ENCODE measurements at places on chromosomes 5 and 9.

DNA sequence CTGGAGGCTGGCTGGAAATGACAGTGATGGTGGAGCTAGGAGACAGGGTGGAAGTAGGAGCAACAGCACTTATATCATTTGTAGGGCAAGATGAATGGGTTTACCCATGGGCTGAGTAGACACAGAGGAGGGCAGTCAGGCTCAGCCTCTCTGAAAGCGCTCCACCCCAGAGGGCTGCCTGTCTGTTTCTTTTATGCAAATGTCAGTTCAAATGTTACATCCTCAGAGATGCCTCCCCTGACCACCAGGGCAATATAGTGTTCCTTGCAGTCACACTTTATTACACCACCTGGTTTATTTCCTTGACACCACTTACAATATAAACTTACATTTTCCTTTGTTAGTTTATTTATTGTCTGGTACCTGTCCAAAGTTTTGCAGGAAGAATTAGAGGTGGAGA, 159.5 kb upstream of the IL12B start:
- no peak for DNase-seq

DNA sequence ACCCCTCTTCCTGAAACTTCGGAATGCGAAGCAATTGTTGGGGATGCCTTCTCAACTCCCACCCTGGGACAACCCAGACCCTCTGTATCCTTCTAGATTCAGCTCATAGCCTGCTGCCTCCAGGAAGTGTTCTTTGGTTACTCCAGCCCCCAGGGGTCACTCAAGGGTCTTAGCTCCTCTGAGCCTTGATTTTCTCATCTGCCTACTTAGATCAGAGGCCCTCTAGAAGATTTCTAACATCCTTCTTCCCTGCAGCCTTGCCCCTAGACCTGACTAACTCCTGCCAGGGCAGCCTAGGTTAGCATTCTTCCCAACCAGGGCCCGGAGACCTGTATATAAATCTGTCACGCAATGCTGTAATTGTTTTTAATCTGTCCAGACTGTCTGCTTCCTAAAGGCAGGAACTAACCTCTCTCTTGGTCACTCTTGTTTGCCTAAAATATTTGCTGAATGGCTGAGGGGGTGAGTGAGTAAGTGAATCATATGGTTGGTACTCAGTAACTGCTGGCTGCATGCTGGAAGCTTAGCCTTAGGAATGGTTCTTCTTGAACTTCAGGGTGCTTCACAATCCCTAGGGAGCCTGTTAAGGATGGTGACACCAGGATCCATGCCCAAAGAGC, 8.2 kb downstream of the GALNT10 start:
- no peak for DNase-seq

DNA sequence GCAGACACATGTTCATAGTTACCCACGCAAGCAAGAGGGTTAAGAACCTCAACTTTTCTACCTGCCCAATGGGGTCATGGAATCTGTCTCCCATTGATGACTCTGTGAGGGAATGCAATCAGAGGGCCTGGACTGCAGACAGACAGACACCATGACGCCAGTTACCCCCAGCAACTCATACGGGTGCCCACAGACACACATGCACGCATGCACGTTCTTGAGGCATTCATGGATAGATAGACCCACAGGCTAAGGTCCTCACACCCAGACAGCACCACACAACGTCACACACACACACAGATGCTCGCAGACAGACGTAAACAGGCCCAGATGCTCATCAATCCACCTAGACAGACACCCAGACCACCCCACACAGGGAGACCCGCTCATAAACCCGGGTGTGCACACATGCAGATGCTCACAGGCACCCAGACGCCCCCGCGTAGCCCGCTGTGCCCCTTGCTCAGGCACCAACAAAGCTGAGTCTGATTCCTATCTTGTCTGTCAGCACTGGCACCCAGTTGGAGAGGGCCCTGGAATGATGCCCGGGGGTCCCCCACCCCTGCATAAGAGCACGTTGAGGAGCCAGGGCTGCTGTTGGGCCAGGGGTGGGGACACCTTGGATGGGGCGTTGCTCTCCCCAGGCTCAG, 23.6 kb downstream of the LHX2 start:
- DNase-seq, result no peak

DNA sequence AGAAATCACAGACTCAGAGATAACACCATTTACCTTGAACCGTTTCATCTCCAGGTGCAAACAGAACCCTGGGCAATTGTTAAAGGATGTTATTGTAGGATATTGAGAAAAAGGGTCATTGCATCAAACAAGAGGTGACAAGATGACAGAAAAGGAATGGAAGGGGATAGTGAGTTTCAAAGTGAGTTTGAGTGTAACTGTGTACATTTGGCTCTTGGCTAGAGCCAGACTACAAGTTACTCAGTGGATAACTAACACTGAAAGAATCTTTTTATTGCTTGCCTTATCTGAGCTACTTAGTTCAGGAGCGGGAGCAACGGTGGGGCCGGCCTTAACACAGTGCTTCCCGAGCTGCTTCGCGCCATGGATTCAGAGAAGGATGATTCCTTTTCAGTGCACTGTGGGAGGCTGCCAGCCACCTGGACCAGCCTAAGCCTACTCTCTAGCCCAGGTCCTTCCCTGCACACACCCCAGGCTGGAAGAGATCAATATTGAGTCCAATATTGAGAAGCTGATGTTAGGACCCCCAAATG, 193.4 kb downstream of the ATPSCKMT start:
- no peak for DNase-seq

- DNase-seq, result no peak
Observed at GRCh38 chr9:113964495-113965170, 88.5 kb downstream of the ZNF618 start.

- no peak for DNase-seq
Observed at GRCh38 chr5:81852291-81853029, 101.6 kb upstream of the SSBP2 start.

DNA sequence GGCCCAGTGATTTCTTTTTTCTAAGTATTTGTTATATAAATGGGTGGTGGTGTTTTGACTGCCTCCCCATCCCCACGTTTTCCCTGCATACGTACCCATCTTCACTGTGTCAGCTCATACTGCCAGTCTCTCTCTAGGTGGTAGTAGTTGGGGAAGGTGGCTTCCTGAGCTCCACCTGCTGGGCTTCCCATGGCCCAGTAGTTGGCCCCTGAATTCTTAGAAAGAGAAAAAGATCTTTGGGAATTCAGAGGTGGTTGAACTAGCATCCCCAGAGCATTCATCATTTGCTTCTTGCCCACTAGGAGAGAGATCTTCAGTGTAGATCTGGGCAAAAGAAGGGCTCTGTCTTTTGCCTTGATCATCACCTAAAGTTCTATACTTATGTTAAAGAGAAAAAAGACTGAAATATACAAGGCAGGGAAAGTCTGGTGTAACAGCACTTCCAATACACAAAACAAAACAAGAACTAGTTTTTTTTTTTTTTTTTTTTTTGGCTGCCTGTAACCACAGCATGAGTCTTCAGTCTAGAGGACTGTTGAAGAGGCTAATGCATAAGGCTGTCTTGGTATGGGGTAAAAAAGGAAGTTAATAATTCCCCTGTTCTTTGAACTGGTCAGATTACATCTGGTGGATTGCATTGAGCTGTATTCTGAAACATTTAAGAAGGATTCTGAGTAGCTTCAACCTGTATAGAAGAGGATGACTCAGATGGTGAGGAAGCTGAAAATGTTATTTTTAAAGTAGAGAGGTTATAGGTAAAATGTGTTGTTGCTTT, 128.7 kb downstream of the ATG10 start:
- no peak for DNase-seq

DNA sequence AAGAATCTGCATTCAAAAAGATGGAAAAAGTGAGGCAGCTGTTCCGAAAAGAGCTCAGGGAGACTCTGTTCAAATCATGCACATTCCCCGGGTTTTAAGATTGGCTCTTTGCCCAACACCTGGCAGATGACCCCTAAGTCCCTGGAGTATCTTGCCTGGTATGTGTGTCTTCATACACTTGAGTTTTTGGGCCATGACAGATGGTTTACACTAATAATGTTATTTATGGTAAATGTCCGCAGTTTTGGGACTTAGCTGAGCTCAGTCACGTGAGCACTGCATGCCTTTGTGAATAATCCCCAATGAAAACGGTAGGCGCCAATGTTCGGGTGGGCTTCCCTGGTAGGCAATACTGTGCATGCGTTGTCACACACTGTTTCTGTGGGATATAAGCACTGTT, 316.1 kb downstream of the PRDM9 start:
- DNase-seq, result no peak

GRCh38 chr5:51960617-51961121, 577.4 kb downstream of the ISL1 start:
- DNase-seq, result no peak

DNA sequence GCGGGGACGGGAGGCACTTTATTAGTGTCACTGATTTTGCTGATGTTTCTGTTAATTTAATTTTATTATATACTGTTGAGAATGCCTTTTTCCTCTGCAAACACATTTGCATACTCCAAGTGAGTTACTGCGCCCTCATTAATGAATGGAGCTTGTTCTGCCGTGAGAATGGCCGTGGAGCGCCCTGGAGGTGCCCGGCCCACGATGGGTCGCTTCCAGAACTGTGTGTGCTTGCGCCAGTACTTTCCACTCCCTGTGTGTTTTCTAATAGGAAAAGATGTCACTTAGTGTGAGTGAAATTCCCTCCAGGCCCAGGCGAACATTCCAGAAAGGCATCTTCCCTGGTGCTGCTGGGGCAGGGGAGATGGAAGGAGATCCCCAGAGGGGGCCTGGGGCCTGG, 30.1 kb downstream of the NDUFS6 start:
- no peak for DNase-seq

DNA sequence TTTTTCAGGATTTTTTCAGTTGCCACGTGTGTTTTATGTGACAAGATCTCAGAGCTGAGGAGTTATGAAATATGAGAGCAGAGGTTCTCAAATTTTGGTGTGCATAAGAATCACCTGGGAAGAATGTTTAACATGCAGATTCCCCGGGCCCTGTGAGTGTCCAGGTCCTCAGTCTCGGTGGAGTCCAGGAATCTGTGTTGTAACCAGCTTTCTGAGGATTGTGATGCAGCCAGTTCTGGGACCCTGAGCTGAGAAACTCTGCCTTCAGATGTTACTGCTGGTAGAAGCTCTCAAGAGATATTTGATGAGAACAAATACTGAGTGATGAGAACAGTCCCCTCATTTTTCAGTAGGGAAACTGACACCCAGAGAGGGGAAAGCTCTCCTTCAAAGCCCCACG, 102.8 kb upstream of the SAP30L start:
- DNase-seq, result no peak

DNA sequence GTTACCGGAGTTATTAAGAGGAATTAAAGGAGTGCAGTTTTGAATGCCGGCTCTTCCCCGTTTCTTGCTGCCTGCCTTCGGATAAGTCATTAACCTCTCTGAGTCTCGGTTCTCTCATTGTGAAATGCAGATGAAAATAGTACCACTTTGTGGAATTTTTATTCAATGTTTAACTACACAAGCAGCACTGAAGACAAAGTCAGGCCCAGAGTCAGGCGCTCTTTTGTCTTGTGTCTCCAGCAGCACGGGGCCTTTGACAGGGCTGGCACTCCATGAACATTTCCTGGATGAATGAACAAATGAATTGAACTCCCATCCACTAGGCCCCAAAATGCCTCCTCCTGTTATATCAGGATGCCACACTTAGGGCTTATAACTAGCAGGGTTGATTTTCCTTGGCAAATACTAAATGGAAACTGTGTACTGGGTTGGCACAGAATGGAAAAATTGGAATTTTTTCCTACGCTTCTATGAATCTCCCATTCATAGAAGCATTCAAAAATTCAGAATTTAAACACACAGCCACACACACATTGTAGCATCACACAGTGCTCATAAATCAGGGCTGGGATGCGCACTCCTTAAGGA, 332.8 kb downstream of the MLLT3 start:
- no peak for DNase-seq

DNA sequence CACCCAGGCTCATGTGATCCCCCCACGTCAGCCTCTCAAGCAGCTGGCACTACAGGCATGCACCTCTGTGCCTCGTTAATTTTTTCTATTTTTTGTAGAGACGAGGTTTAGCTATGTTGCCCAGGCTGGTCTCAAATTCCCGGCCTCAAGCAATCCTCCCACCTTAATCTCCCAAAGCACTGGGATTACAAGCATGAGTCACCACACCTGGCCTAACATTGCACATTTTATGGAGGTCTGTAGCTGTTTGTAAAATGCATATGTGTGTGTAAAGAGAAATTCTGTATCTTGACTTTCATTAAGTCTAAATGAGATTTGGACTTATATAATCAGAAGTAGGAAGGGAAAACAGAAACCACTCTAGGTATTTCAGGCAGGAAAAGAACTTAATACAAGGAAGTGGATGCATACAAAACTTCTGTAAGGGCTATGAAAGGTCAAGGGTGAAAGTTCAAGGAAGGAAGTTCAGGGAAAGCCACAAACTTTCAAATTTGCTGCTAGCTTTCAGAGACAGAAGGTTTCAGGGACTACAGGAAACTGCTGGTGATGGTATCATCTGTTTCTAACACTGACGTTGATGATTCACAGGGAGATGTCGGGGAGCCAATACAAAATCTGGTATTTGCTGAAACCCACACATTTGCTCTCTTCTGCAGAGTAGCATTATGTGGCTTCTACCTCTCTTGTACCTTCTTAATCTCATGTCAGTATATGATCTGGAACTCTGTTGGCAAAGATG, 209.4 kb downstream of the PIK3R1 start:
- DNase-seq, result no peak

DNA sequence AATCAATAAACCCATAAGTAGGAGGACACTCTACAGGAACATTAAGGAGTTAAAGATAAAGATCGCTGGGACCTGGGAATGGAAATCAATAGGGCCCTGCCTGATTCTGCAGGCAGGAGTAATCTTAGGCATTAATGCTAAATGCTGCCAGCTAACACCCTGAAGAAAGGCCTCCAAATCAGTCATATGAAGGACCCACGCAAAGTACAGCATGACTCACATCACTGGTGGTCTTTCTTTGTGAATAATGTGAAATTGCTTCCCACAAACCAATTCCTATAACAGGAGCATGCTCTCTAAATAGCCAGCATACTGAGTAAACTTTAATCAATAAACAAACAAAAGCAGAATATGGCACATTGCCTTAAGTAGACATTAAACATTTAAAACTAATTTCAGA, 172.3 kb downstream of the SEMA5A start:
- DNase-seq, result no peak

DNA sequence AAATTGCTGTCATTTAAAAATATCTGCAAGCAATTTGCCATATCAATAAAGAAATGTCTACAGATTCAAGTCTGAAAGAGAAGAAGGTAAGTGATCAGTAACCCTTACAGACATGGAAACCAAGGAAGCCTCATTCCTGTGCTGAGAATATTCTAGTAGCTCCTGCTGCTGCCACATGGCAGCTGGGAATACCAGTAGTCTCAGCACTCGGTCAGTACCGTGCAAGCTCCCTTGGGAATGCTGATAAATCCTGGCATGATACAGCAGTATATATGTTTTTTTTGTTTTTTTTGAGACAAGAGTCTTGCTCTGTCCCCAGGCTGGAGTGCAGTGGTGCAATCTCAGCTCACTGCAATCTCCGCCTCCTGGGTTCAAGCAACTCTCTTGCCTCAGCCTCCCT, 27.9 kb downstream of the NANS start:
- no peak for DNase-seq

GRCh38 chr5:107538331-107538730, 132.4 kb downstream of the EFNA5 start:
- DNase-seq, result no peak

GRCh38 chr5:154861946-154862345, 3.5 kb downstream of the CNOT8 start:
- DNase-seq, result no peak

- no peak for DNase-seq
Observed at GRCh38 chr5:862367-863243, 11.8 kb upstream of the ZDHHC11 start.
